Stimulated activated CD8-positive, alpha-beta memory T cell treated with anti-CD3 and anti-CD28 coated beads, Interleukin-7, amount 100 ng/mL, for 1 hour (primary cell): ENCODE measurements at places on chromosomes 1 and 21.
A peak's percentile ranks its signal among the peaks of the same experiment; 100 is the strongest.

DNA sequence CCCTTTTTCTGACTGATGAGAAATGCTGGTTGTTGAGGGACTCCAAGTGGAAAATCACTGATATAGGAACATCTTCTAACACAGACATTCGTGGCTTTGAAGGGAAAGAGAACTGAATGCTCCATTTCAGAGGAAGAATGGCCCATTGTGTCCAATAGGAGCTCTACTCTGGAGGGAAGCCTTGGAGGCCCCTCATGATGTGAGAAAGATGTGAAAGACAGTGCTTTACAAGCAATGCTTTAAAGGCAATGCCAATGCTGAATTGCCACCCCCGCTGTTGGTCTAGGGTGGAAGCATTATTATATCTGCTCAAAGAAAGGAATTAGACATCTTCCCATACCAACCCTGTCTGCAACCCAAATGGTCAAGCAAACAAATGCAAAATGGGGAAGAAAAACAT, 13.7 kb downstream of the NMNAT2 start:
- DNase-seq = no peak

- DNase-seq = no peak
Observed at GRCh38 chr1:26280333-26281042, 602 bp downstream of the SH3BGRL3 start.

DNA sequence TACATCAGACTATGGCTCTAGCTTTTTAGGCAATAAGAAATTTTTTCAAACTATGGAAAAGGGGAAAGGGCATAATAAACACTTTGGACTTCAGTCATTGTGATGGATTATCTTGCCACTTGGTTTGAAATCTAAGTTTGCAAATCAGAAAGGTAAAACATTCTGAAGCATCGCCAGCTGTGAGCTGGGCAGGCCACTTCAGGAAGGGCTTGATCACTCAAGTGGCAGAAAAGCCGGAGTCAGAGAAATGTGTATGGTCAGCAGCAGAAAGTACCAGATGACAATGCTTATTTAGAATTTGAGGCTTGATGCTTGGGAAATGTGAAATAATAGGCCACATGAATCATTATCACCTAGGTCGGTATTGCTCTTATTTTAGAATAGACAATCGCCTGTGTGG, 79.7 kb downstream of the ZNF648 start:
- no peak for DNase-seq

- DNase-seq = no peak
Observed at GRCh38 chr1:104229860-104230259, 480.2 kb downstream of the AMY1C start.

DNA sequence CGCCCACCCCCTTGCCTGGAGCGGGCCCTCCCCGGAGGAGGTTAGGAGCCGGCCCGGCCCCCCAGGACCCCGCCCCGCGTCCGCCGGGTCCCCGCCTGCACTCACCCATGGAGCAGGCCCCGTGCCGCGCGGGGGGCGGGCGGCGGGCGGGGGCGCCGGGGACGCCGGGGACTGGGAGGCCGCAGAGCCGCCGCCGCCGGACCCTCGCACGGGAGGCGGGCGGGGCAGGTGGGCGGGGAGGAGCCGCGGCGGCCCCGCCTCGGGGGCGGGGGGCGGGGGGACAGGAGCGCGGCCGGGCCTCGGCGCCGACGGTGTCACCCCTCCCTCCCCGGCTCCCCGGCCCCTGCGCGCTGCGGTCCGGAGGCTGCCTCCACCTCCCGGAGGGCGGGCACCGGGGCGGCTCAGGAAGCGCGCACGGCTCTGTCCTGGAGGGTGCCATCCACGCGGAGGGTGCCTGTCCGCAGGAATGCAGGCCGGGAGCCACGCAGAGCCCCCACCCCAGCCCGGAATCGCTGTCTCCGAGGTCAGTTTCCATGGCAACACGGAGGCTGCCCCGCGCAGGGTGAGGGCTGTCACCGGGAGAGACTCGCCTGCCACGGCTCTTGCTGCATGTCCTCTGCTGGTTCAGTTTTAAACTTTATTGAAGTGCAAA, 5.9 kb upstream of the PLEKHG5 start:
- no peak for DNase-seq

- DNase-seq = no peak
Observed at GRCh38 chr1:66978201-66978600, 53.4 kb downstream of the MIER1 start.

DNA sequence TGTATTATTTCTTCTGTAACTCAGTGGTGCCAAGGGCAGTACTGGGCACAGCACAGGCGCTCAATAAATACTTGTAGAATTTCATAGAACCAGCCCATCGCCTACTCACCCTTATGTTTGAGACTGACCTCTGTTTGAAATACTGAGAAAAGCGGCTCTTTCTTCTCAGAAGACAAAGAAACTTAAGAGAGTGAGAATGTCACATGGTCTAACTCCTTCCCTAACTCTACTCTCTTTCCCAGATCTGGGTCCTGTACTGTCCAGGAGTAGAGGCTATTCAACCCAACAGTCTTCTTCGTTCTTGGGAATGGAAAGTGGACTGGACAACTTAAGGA, 4.2 kb downstream of the IGSF8 start:
- DNase-seq = no peak

GRCh38 chr21:45827881-45828579, 153.5 kb upstream of the COL6A1 start:
- DNase-seq = no peak

GRCh38 chr1:158506369-158506987, 34.5 kb downstream of the OR10R2 start:
- DNase-seq = no peak

DNA sequence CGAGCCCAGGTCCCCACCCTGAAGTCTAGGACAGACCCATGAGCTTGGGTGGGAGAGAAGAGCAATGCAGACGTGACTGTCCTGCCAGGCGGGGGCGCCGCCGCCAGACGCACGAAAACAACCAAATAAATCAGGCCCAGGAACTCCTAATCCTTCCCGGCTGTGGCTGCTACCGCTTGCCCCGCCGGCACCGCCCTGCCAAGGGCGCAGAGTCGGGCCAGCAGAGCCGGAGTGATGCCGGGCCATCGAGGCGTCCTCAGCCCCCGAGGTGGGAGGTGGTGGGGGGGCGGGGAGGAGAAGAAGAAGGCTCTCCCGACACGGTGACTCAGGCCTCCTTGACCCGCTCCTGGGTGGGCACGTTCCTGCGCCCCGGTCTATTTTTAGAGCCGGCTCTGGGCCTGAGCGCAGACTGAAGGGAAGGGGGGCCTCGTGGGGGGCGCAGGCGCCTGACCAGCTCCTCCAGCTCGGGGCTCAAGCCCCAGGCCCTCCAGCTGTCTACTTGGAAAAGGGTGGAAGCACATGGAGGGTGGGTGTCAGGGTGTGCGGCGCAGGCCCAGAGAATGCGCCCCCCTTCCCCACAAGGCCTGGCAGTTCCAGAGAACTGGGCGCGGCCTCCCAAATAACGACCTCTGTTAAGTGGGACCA, 10.7 kb upstream of the COL16A1 start:
- DNase-seq = no peak

GRCh38 chr1:241551759-241552638, 19.8 kb downstream of the KMO start:
- no peak for DNase-seq

DNA sequence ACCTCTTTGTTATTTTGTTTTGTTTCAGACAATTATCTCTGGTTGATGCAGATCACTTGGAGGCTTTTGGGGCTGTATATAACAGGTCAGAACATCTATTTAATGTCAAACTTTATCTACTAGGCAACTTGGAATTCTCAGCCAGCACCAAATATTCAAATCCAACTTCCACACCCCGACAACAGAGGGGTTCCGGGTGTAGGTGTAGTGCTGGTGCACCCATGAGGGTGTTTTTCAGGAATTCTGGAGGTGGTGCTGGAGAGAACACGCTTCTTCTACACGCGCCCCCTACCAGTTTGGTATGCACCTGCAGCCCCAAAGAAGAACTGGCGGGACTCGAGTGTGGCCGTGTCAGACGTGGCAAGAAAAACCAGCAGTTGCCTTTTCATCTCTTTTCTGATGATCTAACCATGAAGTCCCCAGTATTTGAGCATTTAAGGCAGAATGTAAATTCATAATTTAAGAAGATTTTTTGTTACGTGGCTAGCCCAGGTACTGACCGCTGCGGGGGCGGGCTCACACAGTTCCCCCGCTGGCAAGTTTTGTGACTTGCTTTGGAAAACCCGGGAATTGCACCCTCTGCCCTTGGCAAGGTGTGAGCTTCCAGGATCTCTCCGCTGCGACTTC, 462 bp upstream of the TLCD4 start:
- DNase-seq = peak; percentile 15

DNA sequence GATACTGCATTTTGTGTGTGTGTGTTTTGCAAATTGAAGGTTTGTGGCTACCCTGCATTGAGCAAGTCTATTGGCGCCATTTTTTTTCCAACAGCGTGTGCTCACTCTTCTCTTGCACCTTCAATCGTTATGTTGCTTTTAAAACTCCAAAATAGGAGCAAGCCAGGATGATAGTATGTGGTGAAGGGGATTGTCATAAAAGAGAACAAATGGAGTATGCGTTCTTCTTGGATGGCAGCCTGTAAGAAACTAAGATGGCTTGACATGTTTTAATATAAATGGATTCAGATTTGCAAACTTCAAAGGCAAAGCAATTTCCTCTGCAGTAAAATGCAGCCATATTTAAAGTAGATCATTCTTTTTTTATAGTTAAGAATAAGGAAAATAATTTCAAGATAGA, 43.2 kb upstream of the KCNK1 start:
- DNase-seq = no peak
